HepG2 (cell line): ENCODE measurements at places on chromosomes 2 and 18.

- no peak for DNase-seq
Observed at GRCh38 chr2:74882299-74882687, 48.4 kb downstream of the HK2 start.

DNA sequence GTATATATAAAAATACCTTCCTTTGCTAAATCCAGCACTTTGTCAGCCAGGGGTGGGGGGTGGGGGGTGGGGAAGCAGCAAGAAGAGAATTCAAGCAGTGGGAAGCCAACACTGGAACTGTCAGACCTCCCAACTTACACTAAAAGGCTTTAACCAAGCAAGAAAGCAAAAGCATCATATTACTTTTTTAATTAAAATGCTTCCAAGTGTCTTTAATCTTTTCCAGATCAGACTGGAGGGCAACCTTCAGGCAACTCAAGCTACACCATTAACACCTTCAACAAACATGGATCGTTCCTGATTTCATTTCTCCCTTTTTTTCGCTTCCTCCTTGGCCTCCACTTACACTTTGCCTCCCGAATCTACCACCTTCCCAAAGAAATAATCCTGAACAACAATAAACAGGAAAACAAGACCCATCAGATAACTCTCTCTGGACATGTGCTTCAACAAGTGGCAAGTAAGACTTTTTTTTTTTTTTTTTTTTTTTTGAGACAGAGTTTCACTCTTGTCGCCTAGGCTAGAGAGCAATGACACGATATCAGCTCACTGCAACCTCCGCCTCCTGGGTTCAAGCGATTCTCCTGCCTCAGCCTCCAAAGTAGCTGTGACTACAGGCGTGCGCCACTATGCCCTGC is 35.5 kb downstream of the ZNF521 start:
- DNase-seq = no peak

DNA sequence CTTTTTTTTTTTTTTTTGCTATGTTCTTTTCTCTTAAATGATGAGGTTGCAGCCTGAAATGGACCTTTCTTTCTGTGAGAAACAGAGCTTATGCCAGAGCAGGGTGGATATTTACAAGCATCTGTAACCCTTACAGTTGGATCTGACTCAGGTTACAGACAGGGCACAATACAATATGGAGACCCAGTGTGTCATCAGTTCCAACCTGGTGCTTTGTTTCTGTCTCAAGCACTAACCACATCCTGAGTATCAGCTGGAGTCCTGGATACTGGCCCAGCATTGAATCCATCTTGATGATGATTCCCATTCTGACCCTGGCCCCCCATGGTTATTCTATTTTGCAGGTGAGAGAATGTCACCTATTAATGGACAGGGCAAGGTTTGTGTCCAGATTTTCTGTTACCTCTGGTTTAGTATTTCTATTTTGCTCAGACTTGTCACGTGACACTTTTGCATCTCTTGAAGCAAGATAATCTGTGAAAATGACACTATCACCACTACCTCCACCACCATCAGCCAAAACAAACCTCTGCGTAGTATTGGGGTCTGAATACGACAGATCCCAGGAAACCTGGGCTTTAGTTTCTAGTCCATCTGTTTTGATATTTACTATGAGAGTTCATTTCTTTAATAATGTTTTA is 174.0 kb downstream of the CCDC85A start:
- DNase-seq = no peak

GRCh38 chr2:138502255-138503086 is 901 bp downstream of the SPOPL start:
- DNase-seq = peak; percentile 42

- no peak for DNase-seq
Observed at GRCh38 chr2:12076810-12077209, 330.4 kb downstream of the LPIN1 start.

DNA sequence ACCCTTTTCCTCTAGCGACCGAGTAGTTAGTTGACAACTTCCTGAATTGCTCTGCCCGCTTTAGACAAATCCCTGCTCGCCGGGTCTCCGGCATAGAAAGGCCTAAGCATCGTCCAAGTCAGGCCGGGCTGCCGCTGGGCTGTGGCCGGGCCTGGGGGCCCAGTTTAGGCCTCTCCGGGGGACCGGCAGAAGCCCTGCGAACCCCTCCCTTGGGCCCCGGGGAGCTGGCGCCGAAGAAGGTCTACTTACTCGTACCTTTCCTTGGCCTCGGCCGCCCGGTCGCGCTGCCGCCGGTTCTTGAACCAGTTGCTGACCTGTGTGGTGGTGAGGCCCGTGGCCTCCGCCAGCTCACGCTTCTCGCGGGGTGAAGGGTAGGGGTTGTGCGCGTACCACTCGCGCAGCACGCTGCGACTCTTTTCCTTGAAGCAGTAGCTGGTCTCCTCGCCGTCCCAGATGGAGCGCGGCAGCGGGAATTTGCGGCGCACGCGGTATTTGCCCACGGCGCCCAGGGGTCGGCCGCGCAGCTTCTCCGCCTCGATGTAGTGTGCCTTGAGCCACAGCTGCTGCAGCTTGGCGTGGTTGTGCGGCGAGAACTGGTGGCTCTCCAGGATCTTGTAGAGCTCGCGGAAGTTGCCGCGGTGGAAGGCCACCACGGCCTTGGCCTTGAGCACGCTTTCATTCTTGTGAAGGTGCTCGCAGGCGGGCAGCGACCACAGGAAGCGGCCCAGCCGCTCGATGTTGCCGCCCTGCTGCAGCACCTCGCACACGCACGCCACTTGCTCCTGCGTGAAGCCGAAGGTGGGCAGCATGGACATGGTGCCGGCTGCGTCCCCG is 739 bp downstream of the SIX2 start:
- no peak for DNase-seq

GRCh38 chr2:23027396-23027795 is 357.6 kb upstream of the KLHL29 start:
- no peak for DNase-seq

GRCh38 chr2:12441750-12442475 is 274.8 kb upstream of the TRIB2 start:
- no peak for DNase-seq

DNA sequence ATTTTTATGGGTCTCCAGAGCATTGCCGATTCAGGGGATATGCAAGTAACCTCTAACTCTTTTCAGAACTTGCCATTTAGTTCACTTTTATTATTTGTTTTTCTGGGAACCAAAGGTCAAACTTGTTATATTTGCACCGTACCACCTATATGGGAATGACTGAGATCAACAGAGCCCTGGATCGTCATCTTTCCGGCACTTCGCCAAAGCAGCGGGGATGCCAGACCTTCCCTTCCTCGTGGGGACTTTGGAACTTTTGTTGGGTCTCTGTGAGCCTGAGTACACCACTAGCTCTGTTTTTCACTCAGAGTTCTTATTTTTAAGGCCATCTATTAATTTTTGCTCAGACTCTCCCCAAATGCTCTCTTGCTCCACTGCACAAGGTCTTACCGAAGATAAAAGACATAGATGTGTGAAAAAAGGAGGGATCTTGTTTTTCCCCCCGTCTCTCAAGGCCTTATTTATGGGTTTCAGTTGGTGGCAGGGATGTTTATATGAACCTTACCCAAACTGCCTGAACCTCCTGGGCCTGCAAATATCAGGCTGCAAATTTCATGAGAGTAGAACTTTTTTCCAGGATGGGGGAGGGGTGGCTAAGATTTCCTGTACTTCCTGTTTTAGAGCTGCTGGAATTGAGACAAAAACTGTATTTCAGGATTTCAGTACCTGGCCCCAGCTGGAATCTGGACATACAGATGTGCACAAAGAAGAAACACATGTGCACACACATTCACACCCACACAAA is 350.3 kb downstream of the HRH4 start:
- no peak for DNase-seq

- no peak for DNase-seq
Observed at GRCh38 chr2:57570961-57571360, 475.6 kb upstream of the VRK2 start.

- DNase-seq = no peak
Observed at GRCh38 chr18:45071956-45072355, 391.3 kb downstream of the SETBP1 start.

- peak; percentile 95 for DNase-seq
Observed at GRCh38 chr2:20580690-20581437, 70.0 kb downstream of the HS1BP3 start.

GRCh38 chr2:5528706-5529105 is 163.5 kb upstream of the SOX11 start:
- DNase-seq = no peak

- no peak for DNase-seq
Observed at GRCh38 chr2:39682066-39682692, 16.5 kb downstream of the TMEM178A start.

- no peak for DNase-seq
Observed at GRCh38 chr2:23826040-23826439, 100.9 kb downstream of the ATAD2B start.

DNA sequence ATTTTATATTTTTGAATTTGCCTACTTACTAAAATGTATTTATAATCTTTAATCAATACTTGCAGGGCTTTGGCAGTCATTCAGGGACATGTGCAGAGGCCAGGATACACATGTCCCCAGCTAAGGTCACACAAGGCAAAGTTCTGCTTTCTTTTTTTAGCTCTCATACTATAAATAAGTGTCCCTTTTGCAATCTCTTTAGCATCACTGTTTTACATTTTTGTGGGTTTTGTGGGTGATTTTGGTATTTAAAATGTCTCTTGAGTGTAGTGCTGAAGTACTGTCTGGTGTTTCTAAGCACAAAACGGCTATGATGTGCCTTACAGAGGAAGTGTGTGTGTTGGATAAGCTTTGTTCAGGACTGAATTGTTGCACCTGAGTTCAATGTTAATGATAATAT is 309.0 kb upstream of the GULP1 start:
- no peak for DNase-seq

DNA sequence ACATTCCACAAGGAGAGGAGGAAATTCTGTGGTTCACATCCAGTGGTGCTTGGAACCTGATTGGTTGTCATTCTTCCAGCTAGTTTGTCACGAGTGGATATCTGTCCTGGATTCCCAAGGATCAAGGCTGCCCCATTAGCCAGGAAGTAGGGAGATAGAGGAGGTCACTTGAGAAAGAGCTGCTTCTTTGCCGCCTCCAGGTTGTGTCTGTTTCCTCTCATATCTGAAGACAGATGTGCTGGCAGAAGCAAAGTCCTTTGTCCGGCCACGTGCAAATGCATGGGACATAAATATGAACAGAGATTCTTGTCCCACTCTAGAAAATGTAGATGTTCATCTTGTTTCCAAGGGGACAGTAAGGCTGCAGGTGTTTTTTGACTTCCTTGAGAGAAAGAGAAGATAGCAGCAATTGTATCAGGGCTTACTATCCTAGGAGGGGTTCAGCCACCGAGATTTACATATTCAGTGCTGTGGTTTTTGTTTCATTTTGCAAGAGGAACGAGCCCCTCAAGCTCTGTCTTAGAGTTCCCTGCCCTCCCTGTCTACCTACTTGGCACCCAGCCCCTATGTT is 174.4 kb downstream of the RPIA start:
- DNase-seq = no peak

DNA sequence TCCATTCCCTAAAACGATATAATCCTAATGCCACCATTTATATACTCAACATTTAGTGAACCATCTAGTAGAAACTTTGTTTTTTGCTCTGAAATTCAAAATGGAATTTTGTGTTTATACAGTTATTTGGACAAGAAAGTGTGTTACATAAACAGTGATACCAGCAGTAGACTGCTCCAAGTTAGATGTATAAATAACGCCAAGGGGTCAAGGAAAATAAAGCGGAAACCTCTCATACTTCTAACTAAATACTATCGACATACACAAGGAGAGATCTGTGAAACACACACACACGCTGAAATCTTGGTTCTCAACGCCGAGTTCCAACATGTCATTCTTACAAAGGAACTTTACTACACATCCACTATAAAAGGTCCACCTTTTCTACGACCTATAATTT is 1.2 kb downstream of the TXNL1 start:
- no peak for DNase-seq

GRCh38 chr2:135965756-135966155 is 19.7 kb downstream of the DARS1 start:
- DNase-seq = no peak

- DNase-seq = no peak
Observed at GRCh38 chr2:215031321-215031720, 107.1 kb downstream of the ABCA12 start.

- DNase-seq = peak; percentile 1
Observed at GRCh38 chr18:1062588-1062987, 157.9 kb downstream of the ADCYAP1 start.

GRCh38 chr2:193187816-193188215 is 993.1 kb upstream of the TMEFF2 start:
- no peak for DNase-seq

- no peak for DNase-seq
Observed at GRCh38 chr18:46071653-46072375, at the start of gene PSTPIP2. PSTPIP2 (minus strand) TSS chr18:46072260; CDS start chr18:46072188, 72 bp downstream.

- DNase-seq = no peak
Observed at GRCh38 chr2:238425505-238425978, 1.2 kb upstream of the ASB1 start.

DNA sequence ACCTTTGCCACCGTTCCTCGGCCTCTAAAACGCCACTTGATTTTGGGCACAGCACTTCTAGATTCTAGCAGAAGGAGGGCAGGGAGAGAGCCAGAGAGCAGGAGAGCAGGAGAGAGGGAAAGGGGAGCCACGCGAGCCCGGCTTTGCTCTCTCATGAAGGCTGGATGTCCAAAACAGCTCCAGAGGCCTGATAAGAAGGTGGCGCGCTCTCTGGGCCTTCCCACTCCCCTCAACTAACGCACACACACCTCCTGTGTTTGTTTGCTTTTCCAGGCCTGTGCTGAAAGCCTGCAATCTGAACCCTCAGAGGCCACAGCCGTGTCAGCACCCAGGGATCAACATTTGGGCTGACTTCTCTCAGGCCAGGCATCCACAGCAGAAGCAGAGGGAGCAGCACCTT is 184.8 kb upstream of the SOX11 start:
- DNase-seq = no peak

DNA sequence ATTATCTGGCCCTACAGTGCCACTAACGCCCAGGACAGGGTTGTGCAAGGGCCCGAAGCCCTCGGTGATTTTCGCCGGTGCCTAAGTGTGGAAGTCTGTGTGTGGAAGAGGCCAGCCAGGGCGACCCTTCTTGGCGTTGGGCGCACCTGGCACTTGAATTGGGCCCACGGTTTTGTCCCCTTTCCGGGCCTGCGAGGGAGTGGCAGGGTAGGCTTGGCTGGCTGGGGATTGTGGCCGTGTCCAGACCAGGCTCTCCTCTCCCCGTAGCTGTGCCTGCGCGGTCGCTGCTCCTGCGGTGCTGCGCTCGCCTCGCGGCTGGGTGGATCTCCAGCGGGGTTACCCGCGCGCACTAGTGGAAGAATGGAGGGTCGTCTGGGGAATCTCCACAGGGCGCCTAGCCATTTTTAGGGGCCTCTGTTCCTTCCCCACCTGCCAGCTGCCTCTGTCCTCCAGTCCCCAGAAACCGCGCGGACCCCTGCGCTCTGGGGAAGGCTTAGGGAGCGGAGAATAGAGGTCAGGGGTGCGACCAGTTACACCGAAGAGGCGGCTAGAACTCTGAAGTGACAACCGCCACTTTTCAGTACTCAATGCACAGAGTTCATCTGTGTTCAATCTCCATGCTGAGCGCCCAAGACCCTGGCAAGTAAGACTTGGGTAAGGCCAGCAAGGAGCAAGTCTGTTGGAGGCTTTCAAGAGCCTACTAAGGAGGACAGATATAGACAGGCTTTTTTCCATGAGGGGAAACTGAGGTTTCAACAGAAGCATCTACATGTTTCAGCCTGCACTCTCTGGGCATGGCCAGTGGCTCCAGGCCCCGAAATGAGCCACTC is 16.0 kb downstream of the EVX2 start:
- no peak for DNase-seq

- DNase-seq = no peak
Observed at GRCh38 chr18:33116376-33116775, 324.1 kb downstream of the CCDC178 start.

GRCh38 chr18:13379930-13380690 is 161.6 kb downstream of the LDLRAD4 start:
- no peak for DNase-seq

- no peak for DNase-seq
Observed at GRCh38 chr2:119746836-119747686, 12.7 kb upstream of the PTPN4 start.
